ENCODE measurements at places on chromosomes 3 and 15.

GRCh38 chr15:97473627-97474026, 486.9 kb upstream of the ARRDC4 start:
- no peak for DNase-seq

DNA sequence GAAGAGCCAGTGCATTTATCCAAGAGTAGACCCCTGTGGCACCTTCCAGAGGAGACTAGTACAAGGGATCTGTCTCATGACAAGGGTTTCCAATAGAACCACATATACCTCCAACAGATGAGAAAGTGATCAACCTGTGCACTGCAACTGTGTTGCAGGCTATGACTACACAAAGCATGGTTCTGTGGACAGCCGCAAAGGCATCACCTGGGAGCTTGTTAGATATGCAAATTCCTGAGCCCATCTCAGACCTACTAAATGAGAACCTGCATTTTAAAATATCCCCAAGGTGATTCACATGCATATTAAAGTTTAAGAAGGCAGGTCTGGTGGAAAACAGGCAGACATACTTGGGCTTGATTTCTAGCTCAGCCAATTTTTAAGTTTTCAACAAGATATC, 368.7 kb downstream of the FOXP1 start:
- DNase-seq = no peak

DNA sequence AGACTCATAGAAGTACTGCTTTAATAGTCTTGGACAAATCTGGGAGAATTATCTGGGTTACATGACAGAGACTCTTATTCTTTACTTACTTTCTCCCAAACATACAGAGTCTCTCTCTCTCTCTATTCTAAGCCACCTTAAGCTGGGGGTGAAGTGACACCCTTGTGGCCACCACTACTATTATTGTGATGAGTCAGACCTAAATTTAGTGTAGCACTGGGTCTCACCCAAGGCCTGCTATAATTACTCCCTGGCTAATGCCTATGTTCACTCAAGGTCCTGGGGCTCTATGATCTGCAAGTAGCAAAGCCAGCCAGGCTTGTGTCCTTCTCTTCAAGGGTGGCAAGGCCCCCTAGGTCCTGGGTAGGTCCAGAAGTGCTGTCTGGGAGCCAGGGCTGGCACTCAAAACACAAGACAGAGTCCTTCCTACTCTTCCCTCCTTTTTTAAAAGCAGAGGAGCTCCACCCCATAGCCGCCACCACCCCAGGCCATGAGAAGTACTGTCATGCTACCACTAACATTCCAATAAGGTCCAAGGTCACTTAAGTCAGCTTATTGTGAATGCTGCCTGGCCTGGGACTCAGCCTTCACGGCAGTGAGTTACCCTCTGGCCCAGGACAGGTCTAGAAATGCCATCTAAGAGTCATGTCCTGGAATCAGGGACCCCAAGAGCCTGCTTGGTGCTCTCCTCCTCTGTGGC, 183.6 kb downstream of the POLQ start:
- DNase-seq = no peak

GRCh38 chr3:150763841-150764483, 993 bp upstream of the SIAH2 start:
- DNase-seq = no peak

DNA sequence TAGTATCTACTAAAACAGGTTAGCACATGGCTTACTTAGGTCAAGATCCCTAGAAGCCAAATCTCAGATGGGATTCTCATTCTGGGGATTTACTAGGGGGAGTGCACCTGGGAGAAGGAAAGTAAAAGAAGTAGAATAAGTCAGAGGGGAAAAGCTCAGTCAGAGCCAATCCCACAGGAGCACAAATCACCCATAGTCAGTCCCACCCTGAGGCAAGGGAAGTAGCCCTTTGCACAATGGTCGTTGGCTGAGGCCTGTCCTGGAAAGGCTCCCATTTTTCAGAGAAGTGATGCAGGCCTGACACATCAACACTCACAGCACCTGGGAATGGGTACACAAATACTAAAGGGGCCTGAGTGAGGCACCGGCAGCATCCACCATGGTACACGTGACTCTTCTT, 39.8 kb downstream of the SST start:
- DNase-seq = no peak

- DNase-seq = peak; percentile 37
These were observed 885 bp downstream of the EFCC1 start for GRCh38 chr3:129001806-129002572.

- no peak for DNase-seq
These were observed 40.5 kb downstream of the SCN5A start for GRCh38 chr3:38608961-38609360.

GRCh38 chr3:15629860-15630597, 28.5 kb downstream of the BTD start:
- DNase-seq = no peak

DNA sequence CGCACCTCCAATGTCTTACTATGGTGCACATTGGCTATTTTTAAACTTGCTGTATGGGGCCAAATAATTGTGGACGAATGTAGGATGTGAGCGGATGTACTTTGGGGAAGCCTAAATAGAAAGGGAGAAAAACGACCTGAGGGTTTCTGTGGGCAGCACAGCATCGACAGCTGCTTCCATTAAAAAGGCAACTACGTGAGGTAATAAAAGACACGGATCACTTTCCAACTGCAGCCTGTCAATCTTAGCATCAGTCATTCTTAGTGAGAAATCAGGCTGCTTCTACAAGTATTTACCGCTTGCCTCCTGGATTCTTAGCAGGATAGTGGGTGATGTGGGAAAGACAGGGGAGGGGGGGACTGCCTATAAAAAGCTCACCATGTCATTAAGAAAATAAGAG, 186.7 kb upstream of the SLC2A2 start:
- no peak for DNase-seq

GRCh38 chr3:183151821-183152351, 10.6 kb downstream of the LAMP3 start:
- DNase-seq = no peak

DNA sequence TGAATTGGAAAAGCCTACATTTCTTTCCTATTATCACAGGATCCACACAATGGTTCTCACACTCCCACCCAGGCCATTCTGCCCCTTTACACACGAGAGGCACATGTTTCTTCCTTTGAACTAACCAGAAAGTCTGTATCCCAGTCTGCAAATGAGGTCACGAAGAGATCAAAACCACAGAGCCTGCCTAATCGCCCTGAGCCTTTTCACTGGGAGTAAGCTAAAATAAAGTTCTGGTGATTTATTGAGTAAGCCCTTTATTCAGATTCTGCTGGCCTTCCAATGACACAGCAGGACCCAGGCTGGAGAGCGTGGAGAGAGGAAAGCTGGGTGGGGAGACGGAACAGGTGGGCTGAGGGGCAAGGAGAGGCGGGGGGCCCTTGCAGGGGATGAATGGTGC, 78.7 kb downstream of the ATP1B3 start:
- DNase-seq = no peak

GRCh38 chr15:36332301-36332700, 247.1 kb upstream of the CDIN1 start:
- DNase-seq = no peak

- no peak for DNase-seq
These were observed 10.5 kb upstream of the GADL1 start for GRCh38 chr3:30904996-30905395.

DNA sequence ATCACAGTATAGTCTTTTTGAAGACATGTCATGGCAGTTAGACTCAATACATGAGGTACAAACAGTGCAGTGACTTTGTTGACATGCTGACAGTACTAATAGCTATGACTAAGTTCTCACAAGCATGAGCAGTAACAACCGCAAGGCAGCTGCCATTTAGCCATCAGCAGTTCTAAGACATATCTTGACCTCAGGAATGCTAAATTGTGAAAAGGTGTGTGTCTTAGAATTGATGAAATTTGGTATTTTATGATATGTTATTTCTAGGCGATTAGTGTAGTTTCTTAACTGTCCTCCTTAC, 60.7 kb upstream of the FURIN start:
- DNase-seq = no peak

GRCh38 chr3:15654127-15654526, 52.6 kb downstream of the BTD start:
- DNase-seq = no peak

- DNase-seq = no peak
These were observed 9.8 kb upstream of the SLC9C1 start for GRCh38 chr3:112303764-112304325.

GRCh38 chr3:150407051-150407807, 869 bp upstream of the TSC22D2 start:
- no peak for DNase-seq

DNA sequence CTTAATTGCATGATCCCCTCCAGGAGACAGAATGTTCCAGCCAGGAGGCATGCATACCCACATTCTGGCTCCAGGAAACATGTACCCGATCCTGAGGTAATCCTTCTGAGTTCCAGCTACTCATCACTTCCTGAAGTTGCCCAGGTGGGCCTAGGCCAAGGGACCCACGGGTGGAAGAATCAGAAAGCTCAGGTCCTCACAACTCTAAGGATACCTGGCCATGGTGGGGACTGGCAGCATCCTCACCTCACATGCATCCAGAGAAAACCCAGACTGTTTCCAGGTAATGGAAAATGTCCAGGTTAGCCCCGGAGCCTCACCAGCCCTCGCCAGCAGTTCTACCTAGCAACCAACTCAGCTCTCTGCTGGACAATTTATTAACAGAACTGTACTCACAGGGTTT, 78.2 kb downstream of the DAPK2 start:
- no peak for DNase-seq

GRCh38 chr3:27681249-27681748, 40.8 kb downstream of the EOMES start:
- no peak for DNase-seq

GRCh38 chr3:196193133-196193735, 18.0 kb downstream of the ZDHHC19 start:
- no peak for DNase-seq

DNA sequence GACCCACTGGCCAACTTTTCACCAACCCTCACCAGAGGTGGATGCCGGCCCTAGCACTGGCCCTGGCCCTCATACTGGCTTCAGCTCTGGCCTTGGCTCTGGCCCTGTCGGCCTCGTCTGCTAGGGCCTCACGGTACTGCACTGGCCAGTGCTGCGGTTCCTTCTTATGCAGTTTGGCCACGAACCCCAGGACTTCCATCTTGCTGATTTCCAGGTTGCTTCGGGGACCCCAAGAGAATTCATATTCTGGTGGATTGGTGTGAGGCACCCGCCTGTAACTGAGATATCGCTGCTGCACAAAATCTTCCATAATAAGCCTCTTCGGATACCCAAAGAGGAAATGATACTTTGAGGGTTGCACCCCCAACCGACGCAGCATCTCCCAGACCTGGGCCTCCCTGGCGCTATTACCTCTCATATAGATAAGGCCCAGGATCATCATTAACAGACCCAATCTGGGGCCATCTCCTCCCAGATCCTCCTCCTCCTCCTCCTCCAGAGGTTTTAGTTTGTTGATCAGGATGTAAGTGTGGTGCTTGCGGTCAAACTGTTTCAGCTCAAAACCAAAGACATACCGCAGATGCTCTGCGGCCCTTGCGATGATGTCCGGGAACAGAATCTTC, 883 bp downstream of the MAGEF1 start:
- DNase-seq = no peak

GRCh38 chr3:74267588-74268184, 346.8 kb downstream of the CNTN3 start:
- DNase-seq = no peak

- no peak for DNase-seq
These were observed 299.8 kb downstream of the CNTN3 start for GRCh38 chr3:74314696-74315095.

GRCh38 chr15:100903168-100903554, 16.0 kb upstream of the LRRK1 start:
- no peak for DNase-seq

DNA sequence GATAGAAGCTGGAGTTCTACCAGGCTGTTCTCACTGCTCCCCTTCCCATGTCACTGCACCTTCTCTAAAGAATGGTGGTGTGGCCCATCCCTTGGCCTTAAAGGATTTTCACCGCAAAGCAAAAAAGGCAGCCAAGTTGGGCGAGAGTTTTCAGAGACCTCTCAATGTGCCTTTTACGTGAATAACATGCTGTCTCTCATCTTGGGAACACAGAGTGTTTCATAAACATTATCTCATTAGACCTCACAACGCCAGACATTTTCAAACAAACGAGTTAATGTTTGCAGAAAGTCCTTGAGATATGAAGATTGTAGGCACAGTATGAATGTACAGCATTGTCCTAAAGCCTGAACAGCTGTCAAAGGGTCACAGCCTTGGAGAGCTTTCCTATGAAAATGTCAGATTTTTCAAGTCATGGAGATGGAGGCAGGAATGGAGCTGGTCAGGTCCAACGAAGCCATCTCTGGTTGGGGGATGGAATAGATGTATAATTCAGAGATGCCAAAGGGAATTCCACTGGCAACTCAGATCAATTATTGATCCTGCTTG, 21.3 kb downstream of the TM4SF1 start:
- DNase-seq = no peak

DNA sequence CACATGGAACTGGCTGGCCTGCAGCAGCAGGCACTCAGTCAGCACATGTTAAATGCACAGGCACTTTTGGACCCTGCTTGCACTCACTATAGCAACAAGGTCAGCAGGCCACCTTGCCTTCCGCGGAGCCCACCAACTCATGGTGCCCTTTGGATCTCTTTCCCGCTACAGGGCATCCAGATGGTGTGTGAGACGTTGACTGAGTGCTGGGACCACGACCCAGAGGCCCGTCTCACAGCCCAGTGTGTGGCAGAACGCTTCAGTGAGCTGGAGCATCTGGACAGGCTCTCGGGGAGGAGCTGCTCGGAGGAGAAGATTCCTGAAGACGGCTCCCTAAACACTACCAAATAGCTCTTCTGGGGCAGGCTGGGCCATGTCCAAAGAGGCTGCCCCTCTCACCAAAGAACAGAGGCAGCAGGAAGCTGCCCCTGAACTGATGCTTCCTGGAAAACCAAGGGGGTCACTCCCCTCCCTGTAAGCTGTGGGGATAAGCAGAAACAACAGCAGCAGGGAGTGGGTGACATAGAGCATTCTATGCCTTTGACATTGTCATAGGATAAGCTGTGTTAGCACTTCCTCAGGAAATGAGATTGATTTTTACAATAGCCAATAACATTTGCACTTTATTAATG, 85.0 kb downstream of the TGFBR2 start:
- DNase-seq = no peak

DNA sequence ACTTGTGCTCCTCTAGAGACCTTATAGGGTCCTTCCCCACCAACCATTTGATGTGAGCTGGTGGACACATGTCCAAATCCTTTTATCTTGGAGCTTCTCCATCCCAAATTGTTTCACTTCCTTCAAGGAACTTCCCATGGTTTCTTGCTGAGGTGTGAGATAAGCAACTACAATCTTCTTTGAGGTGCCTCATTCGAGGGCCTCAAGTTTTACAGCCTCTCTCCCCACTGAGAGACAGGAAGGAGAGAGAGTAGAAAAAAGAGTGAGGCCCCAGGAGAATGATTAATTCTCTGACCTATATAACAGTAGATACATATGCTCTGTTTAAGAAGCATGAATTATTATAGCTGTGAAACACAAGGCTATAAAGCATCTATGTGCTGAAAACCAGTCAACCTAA, 70.5 kb downstream of the SUMF1 start:
- DNase-seq = no peak

DNA sequence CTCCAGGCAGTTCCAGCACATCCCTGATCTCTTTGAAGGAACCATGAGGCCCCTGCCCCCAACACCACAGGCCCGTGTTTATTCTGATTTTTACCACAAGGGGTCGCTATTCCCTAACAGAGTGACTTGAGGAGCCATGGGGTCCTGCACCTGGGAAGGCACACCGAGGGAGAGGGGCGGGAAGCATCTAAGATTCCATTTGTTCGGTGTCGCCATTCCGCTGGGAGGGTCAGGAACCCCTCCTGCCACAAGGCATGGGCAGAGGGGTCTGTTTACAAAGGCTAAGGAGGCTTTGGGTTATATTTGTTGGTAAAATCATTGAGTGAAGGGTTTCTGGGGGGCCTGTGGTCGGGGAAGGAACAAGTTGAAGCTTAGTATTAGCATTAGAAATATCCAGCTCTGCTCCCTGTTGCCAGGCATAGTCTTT, 77.1 kb downstream of the WDR76 start:
- peak; percentile 51 for DNase-seq

Measured in stimulated activated CD4-positive, alpha-beta T cell treated with anti-CD3 and anti-CD28 coated beads, Interleukin-12 subunit alpha, Interleukin-12 subunit beta, amount 100 ng/mL, for 24 hours (primary cell).